ENCODE measurements at places on chromosomes 16 and 17.

- DNase-seq = no peak
These were observed 78.5 kb upstream of the ELAC2 start for GRCh38 chr17:13096291-13096690.

DNA sequence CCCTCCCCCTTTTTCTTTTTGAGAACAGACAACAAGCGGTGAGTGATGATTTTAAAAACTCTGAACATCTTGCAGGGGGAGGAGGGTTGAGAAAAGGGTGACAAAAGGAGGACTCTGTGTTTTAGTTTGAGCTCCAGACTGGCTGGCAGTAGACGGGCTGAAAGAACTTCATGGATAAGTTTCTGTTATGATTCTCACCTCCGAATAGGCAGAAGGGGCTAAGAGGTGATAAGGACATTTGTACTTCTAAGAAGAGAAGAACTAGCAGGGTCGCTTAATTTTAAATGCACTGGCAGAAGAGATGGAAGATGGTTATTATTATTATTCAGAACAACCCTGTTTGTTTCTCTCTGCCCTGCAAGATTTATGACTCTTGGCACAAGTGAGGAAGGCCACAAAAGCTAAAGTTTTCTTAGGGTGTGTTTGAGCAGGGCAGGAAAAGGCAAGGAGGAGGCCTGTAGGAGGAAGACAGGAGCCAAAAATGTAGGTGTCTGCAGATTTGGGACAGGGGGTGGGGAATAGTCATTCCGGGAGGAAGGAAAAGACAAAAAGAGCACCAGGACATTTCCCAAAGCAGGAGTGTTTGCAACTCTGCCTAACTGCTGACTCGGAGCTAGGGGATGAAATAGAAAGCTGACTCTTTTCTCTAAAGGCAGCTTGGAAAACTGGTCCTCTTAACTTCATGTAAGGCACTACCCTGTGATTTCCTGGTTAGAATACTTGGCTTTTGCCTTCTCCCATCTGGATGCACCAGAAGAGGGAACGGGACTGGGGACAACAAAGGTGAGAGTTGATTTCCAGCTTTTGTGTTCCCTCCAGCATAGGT lies 11.9 kb upstream of the HOXB2 start:
- DNase-seq = no peak

GRCh38 chr17:45282683-45283644 lies 21.1 kb upstream of the SPATA32 start:
- no peak for DNase-seq

DNA sequence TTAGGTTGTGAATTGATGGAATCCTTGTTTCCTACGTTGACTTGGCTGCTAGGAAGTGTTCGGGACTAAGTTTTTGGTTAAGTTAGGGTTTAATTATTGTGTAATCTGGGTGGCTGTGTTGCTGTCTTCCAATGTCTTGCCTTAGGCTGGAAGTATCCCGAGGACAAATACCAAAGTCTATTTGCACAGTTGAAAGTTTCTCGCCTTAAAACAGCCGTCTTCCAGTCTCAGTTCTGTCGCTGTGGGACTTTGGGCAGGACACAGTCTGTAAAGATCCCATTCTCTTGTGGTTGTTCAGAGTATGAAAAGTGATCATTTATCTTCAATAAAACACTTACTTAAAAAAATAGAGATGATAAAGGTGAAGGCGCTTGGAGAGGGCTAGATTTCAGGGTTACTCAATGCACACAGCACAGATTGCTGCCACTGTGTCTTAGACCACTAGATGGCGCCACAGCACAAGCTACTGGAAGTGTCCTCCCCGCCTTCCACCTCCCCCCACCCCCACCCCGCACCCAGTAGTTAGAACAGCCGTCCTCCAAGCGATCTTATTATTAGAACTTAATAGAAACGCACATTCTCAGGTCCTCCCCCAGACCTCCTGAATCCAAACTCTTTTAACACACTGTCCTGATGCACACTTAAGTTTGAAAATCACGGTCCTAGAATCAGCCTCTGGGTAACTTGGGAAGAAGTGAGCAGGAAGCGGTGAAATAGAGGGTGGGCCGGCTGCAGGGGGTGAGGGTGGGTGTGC lies 45.8 kb downstream of the AKAP1 start:
- DNase-seq = peak; percentile 77

- DNase-seq = no peak
These were observed 18.4 kb upstream of the ITGA3 start for GRCh38 chr17:50037321-50038107.

- DNase-seq = no peak
These were observed 26.0 kb downstream of the DCUN1D3 start for GRCh38 chr16:20874088-20874581.

GRCh38 chr17:61793565-61793964 lies 69.8 kb downstream of the BRIP1 start:
- no peak for DNase-seq

- DNase-seq = no peak
These were observed 5.8 kb upstream of the ABCA6 start for GRCh38 chr17:69147460-69147859.

DNA sequence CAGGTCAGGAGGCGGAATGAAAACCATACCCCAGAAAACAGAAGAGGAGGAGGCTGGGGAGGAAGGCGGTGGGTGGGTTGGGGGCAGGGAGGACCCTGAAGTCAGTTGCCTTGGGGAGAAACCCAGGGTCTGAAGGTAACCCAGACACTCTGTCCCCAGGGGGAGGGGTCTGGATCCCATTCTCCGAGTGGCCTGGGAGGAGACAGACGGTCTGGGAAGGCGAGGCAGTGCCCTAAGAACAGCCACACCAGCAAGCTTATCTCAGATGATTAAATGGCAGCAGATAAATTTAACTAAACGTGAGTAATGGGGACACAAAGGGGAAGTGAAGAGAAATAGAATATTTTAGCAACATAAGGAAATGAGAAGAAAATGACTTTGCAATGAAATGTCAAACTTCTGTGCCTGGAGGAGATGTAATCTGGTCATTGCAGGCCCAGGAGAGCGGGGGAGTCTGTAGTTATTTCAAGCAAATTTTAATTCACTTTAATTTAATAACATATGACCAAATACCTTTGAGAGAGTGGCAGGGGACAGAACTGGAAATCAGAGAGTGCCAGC lies 21.4 kb upstream of the ZFP90 start:
- no peak for DNase-seq

DNA sequence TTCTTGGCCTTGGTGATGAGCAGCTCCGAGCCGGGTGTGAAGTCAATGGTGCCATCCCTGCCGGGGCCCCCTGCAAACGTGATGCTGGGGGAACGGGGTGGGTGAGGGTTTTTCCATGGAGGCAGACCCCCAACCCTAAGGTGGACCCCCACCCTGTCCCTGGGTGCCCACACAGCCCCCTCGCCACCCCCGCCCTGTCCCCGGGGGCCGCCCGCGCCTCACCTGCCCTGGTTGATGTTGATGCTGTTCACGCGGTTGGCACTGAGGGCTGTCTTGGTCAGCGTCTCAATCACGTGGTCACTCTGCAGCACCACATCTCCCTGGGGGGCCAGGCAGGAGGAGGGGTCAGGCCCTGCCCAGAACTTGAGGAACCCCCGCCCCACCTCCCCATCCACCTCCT lies 11.2 kb upstream of the CRK start:
- DNase-seq = no peak

DNA sequence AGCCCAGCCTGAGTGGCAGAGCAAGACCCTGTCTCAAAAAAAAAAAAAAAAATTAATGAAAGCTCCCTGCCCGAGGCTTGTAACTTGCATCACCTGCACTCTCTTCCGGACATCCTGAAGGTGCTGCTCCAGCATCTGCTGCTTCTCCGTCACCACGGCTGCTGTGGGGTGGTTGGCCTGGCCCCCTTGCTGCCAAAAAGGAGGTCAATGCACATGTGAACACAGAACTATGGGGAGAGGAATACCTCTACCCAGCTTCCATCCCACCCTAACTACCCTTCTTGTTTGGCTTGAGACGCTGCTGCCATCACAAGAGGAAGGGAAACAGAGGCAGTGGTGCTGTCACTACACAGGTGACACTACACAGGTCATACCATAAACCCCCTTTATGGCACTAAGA lies 49.0 kb downstream of the STAT3 start:
- no peak for DNase-seq

GRCh38 chr17:35312790-35313711 lies 60.4 kb downstream of the SLFN11 start:
- peak; percentile 88 for DNase-seq

DNA sequence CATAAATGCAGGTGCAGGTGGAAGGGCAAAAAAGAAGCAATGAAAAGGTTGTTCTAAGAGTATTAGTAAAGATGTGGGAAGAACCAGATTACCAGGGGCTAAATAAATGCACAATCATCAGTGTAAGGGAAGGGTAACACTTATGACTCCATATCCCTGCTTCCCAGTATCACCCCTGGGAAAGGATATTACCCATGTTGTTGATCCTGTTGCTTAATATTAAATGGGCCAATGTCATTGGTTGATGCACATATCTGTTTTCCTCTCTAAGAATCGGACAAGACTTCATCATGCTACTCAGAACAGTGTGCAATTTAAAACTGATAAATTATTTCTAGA lies 34.7 kb upstream of the ABCA6 start:
- DNase-seq = no peak

DNA sequence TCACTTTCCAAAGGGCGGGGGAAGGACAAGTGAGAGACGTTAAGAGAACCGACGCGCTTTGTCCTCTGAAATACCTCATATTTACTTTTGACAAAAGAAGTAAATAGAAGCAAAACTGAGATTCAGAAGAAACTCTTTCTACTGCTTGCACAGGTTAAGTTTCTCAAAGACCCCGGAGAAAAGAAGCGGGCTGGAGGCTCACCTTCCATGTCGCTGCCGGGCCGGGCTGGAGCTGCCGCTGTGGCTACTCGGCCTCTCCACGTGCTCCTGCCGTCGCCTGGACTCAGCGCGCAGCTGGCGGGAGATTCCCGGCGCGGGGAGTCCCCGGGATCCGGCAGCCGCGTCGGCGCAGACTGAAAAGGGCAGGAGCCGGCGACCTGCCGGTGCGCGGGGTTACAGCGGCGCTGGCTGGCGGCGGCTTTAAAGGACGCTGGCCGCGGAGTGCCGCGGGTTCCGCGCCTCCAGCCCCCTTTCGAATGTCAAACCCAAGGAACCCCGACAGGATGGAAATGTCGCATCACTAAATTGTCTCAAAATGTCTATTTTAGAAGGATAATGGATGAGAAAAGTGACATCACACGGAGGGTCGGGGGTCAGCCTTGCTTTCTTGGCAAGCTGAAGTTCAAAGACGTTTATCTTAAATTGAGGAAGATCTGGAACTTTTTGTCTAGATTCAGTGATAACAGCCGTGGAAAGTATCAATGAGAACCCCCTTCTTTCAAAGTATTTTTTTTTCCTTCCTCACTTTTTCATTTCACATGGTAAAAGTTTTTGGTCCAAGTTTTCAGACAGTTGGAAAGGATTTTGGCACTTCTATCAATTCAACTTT lies at the start of gene IKZF3:
IKZF3 (minus strand) TSS at position 395 of the 829 bp plus-strand sequence; CDS start at position 209, 186 bp downstream.
- DNase-seq = peak; percentile 80

GRCh38 chr17:57561072-57561861 lies 183.8 kb downstream of the CCDC182 start:
- DNase-seq = no peak

- DNase-seq = no peak
These were observed 4.4 kb upstream of the PVALEF start for GRCh38 chr17:81160747-81161453.

- DNase-seq = no peak
These were observed 620 bp downstream of the NOB1 start for GRCh38 chr16:69754143-69754468.

DNA sequence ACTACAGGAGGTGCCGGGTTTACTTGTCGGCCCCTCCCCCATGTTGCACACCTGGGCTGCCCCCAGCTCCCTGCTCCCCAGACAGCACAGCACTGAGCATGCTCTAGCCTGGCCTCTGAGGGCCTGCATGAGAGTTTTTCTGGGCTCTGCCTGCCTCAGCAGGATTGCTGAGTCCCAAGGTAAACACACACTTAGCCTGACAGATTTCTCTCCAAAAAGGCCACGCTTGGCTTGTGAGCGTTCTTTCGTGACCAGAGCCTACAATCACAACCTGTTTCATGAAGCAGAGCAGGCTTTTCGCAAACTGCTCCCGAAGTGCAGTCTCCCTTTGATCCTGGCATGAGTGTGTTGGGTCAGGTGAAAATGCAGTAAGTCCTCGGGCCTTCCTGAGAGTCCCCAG lies 9.8 kb upstream of the CD300E start:
- DNase-seq = no peak

- no peak for DNase-seq
These were observed 276.2 kb upstream of the CCL2 start for GRCh38 chr17:33978889-33979288.

DNA sequence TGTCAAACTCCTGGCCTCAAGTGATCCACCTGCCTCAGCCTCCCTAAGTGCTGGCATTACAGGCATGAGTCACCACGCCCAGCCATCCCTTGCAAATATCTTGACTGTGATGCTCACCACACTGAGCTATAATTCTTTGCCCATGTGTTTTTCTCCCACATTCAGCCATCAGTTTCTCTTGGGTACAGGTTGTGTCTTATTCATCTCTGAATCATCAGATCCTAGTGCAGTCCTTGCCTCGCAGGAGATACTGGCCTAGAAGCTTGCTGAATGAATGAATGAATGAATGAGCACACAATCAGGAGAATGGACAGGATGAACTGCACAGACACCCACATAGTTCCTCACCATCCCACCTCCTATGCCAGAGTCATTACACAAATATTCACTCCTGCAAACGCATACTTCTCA lies 24.4 kb upstream of the ETV4 start:
- no peak for DNase-seq

DNA sequence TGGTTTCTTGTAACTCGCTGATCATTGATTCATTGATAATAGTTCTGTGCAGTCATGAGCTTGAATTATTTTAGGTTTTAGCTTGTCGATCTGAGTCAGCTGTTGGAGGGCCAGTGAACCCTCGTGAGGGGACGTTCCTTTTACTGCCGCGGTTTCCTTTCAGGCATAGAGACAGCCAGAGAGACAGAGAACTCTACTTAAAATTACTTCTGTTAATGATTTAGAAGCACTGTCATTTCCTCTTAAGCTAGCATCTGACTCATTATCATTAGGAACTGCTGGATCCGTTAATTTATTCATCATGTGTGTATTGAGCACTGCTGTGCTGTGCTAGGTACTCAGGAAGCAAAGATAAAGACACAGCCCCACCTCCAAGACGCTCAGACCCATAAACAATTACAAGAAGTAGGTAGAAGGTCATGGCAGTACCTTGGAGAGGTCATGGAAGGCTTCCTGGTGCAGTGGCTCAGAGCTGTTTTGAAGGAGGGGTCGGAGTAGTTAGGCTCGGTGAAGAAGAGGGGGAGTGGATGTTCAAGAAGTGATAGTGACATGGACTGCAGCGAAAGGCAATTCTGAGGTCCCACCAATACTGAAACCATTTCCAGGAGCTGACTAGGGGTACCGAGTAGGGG lies 3.3 kb downstream of the PGS1 start:
- DNase-seq = peak; percentile 56

DNA sequence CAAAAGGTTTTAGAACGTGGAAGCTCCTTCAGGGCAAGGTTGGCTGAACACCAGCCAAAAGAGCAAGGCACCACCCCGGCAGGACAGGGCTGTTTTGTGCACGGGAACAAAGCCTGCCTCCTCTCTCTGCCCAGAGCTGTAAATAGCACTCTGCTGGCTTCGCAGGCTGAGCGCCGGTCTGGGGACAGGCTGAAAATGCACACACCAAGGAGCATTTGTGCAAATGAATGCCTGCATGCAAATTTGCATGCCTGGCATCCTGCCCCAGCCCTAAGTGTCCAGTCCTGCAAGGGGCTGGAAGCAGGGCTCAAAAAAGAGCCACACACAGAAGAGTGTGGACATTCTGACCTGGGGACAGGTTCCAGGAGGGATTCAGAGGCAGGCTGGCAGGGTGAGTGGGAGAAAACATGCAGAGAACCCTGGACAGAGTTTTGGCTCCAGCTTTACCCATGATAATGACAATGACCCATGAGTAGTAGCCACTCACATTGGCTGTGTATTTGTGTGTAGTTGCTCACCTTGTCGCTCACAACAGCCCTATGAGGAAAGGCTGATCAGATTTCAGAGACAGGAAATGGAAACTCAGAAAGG lies 11.7 kb downstream of the ABAT start:
- no peak for DNase-seq

Measured in CD4-positive, alpha-beta T cell treated with Interleukin-6 at 100 ng/mL for 8 hours (primary cell).